ENCODE measurements at places on chromosomes 2 and 18. TPM values are rescaled to one million over a fixed set of nuclear protein-coding genes. Genes with fewer than 3 reads are reported as not detected.

DNA sequence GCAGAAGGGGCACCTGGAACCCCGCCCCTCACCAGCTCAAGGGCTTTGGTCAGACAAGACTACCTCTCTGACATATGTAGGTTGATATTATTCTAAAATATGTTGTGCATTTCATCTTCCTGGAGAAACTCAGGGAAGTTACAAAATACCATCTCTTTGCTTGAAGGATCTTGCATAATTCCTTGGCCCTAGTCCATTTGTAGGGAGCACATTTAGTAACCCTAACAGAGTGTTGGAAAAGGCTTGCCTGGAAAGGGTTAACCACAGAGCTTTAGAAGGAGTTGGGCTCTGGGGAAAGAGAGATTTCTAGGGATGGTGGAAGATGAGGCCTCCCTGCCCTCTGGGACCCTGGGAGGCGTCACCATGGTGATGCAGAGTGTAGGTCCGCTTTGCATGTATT, 143.0 kb upstream of the SLC1A4 start:
- DNase-seq, result peak; percentile 34

DNA sequence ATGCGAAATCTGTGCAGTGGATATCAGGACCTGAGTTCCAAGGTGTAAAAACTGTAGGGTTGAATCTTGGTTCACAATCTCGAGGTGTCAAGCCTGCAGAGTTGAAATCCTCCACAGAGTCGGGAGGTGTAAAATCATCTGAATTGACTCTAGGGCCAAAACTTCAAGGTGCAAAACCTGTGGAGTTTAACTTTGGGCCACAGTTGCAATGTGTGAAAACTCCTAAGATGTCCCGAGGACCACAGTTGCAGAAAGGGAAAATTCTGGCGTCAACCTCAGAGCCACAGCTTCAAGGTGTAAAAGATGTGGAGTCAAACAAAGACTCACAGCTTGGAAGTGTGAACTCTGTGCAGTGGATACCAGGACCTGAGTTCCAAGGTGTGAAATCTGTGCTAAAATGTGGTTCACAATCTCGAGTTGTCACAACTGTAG, 9.8 kb upstream of the ZNF512 start:
- DNase-seq, result no peak

DNA sequence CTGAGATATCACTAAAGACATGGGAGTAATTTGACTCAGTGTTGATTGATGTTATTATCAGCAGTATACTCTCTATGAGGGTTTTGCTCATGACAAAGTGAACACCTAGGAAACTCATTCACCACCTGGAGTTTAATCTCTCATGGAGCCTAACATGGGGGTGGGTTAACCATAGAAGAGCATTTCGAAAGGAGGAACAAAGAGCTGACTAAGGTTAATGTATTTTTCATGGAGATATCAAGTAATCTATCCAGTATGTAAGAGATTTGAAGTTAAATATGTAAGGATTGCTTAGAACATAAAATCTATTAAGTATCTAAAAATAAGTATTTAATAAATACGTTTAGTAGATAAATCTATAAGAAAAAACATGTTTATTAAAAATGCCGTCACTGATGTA, 917.8 kb downstream of the EPHA4 start:
- DNase-seq, result no peak

DNA sequence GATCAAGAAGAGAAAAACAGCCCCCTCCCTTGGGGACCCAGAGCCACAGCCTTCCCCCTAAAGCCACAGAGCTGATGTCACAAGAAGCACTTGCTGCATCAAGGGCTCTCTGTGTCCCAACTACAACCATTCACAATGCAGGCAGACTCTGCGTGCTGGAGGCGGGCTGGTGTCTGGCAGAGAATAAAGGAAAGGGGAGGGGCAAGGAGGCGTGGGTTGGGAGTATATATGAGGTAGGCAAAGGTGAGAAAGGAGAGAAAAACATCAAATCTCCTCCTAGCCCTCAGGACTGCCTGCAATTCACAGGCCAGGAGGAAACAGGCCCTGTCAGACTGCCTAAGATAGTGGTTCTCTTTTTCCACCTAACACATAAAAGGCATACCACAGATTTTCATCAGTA, 48.8 kb upstream of the IHH start:
- no peak for DNase-seq

- no peak for DNase-seq
Observed at GRCh38 chr18:49619801-49620200, 57.9 kb downstream of the LIPG start.

CTAGE1 gene
- not detected for total RNA-seq

GRCh38 chr2:165044505-165045303, 89.4 kb upstream of the SLC38A11 start:
- no peak for DNase-seq

CCDC142 gene
- 28.0 TPM for total RNA-seq

GRCh38 chr2:238702276-238703052, 145.4 kb upstream of the TWIST2 start:
- no peak for DNase-seq

GRCh38 chr2:128384446-128384845, 65.8 kb upstream of the HS6ST1 start:
- DNase-seq, result no peak

DNA sequence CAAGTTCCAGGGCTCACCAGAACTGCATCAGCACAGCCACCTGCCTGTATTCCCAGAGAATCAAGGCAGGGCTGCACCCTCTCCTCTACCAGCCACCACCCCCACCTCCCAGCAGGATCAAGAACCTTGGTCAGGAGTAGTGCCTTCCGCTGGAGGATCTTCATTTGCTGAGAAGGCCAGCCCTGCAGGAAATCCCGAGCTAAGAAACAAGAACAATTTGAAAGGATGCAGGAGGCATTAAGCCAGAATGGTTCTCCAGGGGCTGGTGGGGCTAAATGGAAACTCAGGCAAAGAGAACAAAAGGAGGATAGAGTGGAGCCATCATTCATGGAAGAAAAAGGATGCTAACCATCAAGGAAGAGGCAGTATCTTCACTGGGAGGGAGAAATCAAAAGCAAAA, 147.3 kb upstream of the SLC14A2 start:
- DNase-seq, result no peak

DNA sequence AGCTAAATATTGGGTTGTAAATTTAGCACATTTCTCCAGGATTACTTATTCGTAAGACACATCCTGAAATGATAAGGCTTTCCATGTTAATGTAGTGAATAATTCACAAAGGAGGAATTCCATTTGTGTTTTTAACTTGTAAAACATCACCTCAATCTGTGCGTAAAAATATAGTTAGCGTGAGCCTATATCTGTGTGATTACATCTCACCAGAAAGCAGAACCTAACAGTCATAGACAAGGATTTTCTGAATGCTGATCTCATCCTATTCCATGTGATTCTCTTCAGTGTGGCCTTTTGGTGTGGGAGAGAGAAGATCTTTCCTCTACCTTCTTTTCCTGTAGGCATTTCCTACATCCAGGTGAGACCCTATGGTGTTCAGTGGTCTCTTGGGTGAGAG, 263.2 kb upstream of the RASGRP3 start:
- DNase-seq, result no peak

GRCh38 chr2:237025090-237025865, 60.4 kb upstream of the COPS8 start:
- no peak for DNase-seq

TMEM200C gene
- total RNA-seq, result 13.8 TPM

DNA sequence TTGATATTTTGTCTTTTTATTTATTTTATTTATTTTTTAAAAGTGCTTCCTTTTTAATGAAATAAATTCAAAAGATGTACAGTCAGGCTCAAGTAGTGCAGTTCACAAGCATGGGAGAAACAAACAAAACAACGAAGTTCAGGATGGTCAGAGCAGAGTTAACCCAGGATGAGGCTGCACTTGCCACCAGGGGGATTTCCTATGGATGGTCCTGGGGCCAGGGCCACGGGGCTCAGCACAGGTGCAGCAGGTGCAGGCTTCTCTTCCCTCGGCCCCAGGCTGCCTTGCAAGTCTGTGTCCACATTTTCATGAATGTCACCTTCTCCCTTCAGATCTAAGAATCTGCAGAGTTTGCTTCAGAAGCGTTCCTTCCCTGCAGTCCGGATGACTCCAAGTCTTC, 76.5 kb downstream of the CDCA7 start:
- DNase-seq, result no peak

RAMP1 gene
- total RNA-seq, result 7.6 TPM

DNA sequence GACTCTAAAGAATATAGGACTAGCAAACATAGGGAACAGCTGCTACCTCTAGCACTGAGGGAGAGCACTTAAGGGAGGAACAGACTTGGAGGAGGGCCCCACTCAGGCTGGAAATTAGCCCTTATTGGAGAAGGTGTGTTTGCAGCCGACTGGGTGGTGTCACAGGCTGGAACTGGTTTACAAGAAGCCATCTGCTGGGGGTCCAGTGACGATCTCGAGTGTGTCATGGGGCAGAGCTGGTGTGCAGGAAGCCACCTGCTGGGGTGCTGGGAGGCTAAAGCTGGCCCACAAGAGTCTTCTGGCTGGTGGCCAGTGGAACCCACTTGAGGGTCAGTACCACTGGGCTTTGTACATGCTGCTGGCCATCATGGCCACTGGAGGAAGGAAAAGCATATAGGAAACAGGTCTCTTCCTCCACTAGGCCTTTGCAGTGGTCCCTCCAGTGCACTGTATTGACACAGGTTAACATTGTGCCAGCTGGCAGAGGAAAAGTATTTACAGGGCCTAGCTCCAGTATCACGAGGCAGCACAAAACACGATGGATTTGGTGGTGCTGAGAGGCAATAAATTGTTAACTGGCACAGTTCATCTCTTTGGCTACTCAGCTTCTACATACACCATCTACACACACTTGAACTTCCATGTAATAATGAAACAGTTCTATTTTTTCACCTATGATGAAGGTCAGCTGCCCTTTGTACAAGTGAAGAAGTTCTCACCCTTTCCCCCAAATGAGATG, 43.6 kb downstream of the MAP3K20 start:
- no peak for DNase-seq

DNA sequence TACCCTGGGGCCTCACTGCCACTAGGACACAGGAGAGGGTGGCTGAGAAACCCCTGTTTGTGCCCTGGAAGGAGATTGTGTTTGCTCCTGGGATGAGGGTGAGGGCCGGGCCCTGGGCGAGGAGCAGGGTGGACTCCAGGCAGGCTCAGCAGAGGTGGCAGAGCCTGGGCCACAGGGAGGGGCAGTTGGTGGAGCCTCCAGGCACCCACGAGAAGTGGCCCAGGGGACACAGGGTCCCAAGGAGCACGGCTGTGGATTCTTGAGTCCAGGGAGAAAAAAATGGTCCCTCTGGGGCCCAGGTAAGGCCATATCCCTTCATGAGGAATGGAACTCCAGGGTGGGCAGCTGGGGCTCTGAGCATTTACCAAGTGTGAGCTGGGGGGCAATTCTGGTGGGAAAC, 8.3 kb downstream of the MAB21L4 start:
- DNase-seq, result no peak

- DNase-seq, result no peak
Observed at GRCh38 chr2:64538764-64539433, 14.8 kb downstream of the AFTPH start.

DNA sequence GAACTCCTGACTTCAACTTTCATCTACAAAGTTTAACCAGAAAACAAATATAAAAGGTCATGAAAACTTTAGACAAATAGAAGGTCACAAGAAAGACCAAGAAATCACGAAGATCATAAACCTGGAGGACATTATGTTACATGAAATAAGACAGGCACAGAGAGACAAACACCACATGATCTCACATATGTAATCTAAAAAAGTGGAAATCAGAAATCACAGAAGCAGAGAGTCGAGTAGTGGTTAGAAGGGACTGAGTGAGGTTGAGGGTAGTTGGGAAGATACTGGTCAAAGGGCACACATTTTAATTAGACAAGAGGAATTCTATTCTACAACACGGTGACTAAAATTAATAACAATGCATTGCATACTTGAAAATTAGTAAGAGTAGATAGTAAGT, 1.4 kb downstream of the GCFC2 start:
- no peak for DNase-seq

GRCh38 chr2:122075381-122075780, 319.9 kb downstream of the TSN start:
- no peak for DNase-seq

- DNase-seq, result no peak
Observed at GRCh38 chr2:66301767-66302140, 133.2 kb upstream of the MEIS1 start.

DNA sequence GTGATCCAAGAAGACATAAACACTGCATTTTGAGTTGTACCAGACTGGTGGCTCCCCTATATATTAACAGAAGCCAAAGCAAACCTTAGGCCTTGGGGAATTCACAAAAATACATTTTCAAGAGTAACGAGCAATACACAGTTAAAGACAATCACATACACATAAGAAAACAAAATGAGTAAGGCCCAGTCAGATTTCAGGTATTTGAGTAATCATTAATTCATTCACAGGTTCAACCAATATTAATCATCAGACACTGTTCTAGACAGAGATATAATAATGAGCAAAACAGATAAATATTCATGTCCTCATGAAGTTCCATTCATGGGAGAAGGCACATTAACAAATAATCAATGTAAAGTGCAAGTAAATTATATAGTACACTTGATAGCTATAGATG, 9.6 kb downstream of the STPG4 start:
- no peak for DNase-seq

IL1R1 gene
- 0.17 TPM for total RNA-seq

- DNase-seq, result no peak
Observed at GRCh38 chr2:224951723-224952481, 90.4 kb downstream of the DOCK10 start.

PPP3R1 gene
- total RNA-seq, result 53.4 TPM

PDE11A gene
- 0.27 TPM for total RNA-seq

DNA sequence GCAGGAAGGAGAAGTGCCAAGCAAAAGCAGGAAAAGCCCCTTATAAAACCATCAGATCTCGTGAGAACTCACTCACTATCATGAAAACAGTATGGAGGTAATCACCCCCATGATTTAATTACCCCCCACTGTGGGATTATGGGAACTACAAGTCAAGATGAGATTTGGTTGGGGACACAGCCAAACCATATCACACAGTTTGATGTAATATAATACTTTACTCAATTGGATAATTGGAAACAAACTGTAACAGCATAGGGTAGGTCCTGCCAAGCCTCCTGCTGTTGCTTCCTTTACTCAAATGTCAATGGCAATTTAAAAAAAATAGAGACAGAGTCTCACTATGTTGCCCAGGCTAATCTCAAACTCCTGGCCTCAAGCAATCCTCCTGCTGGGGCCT, 15.5 kb upstream of the METTL21A start:
- DNase-seq, result no peak

IKZF2 gene
- total RNA-seq, result 1.8 TPM

- DNase-seq, result no peak
Observed at GRCh38 chr2:218721934-218722333, 11.3 kb downstream of the TTLL4 start.

ANKRD29 gene
- total RNA-seq, result not detected

ZNF521 gene
- total RNA-seq, result 58.7 TPM

GULP1 gene
- 17.7 TPM for total RNA-seq

Measured in glutamatergic neuron (in vitro differentiated cells).